ENCODE measurements at places on chromosomes 4 and X. TPM values are rescaled to one million over a fixed set of nuclear protein-coding genes. Genes with fewer than 3 reads are reported as not detected.
A peak's percentile ranks its signal among the peaks of the same experiment; 100 is the strongest.

- H3K27ac ChIP-seq, result no peak overlapping the region
- H3K36me3 ChIP-seq, result no peaks in the 10 kb centered on the region
- no peaks in the 10 kb centered on the region for H3K4me1 ChIP-seq
- DNase-seq, result no peak
- H3K4me3 ChIP-seq, result no peak overlapping the region
Observed at GRCh38 chr4:11869191-11869870, 440.6 kb upstream of the HS3ST1 start.

- peaks cover 12% of the 10 kb centered on the region for H3K4me1 ChIP-seq
- DNase-seq, result no peak
- peaks cover 32% of the 10 kb centered on the region for H3K27me3 ChIP-seq
- peak within 1 kb of the TSS; percentile 92 for H3K27ac ChIP-seq
- H3K4me3 ChIP-seq, result peak within 1 kb of the TSS; percentile 87
Observed at GRCh38 chr4:52051213-52051614, at the start of gene SPATA18. SPATA18 (plus strand) TSS chr4:52051304; CDS start chr4:52051705, 401 bp downstream.

DNA sequence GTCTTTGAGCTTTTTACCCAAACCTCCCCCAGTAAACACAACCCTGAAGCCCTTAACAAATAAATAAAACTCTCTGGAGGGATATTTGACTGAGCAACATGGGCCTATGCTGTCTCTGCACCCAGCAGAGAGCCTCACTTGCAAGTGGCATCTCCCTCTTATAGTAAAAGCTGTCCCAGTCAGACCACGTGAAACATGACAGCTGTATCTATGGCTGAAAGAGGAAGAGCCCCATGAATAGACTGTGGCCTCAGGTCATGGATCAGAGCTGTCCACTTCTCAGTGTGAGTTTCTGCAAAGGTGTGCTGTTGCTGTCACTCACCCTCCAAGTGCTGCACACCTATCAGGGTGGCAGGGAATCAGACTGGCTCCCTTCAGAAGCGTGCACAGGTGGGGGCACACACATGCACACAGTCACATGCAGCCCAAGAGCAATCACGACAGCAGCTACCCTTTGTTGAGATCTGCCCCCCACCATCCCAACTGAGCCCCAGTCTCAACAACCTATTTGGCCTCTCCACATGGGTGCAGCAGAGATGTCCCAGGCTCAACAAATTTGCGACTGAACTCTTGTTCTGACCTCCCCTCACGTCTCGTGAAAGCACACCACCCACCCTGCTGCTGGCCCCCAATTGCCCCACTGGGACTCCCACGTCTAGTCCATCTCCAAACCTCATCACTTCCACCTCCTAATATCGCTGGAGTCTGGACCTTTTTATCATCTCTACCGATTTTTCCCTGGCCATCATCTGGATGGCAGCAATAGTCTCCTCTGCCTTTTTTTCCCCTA lies 45.6 kb downstream of the NAT8L start:
- H3K4me3 ChIP-seq, result no peak overlapping the region
- peak; percentile 59 for DNase-seq
- peaks cover 6% of the 10 kb centered on the region for H3K36me3 ChIP-seq

DNA sequence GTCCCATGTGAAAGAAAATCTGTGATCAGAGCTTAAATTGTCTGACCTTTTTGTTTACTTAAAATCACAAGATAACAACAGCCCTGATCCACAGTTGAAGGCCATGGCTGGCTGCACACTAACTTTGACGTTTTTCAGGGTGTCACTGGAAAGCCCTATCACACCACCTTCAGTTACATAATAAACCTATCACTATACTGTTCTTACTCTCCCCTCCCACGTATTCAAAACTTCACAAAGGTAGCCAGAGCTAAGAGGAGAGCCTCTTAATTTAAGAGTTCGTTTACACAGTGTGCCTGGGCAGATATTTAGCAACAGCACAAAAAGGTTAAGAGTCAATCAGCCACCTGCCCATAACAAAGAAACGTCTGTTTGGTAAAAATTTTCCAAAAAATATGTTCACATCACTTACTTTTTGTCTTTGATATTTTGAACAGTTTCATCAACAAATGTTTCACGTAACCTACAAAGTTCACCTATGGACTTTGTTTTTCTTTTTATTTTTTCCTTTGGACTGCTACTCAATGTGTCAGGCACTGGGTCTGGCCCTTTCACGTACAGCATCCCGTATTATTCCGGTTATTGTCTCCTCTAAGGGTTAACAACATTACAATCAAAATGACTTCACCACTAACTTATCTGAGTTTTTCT lies 25.0 kb downstream of the RFC1 start:
- DNase-seq, result no peak
- H3K36me3 ChIP-seq, result peaks cover 34% of the 10 kb centered on the region
- no peaks in the 10 kb centered on the region for H3K27me3 ChIP-seq

- no peak for DNase-seq
- H3K4me3 ChIP-seq, result no peak overlapping the region
- no peaks in the 10 kb centered on the region for H3K27me3 ChIP-seq
- H3K27ac ChIP-seq, result no peak overlapping the region
- H3K4me1 ChIP-seq, result peaks cover 6% of the 10 kb centered on the region
- H3K36me3 ChIP-seq, result no peaks in the 10 kb centered on the region
Observed at GRCh38 chr4:115152081-115152480, 38.7 kb upstream of the NDST4 start.

DNA sequence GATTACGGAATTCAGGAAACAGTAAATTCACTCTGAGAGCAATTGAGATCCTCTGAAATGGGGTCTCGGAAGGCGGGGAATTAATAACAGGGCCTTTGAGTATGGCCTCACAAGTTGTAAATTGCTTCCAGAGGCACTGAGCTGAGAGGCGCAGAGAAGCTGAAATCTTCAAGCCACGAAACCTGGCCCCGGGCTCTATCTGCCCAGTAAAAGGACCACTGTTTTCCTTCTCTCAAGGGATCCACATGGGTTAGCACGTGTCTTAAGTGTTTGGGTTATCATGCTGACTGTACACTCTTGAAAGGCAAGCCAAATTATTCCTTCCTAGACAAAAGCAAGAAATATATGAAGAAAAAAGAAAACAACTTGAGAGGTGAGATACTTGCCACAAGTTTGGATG lies 1012.9 kb upstream of the FTHL17 start:
- H3K36me3 ChIP-seq, result no peaks in the 10 kb centered on the region
- no peak overlapping the region for H3K4me3 ChIP-seq
- H3K27me3 ChIP-seq, result no peaks in the 10 kb centered on the region
- no peaks in the 10 kb centered on the region for H3K4me1 ChIP-seq
- H3K27ac ChIP-seq, result no peak overlapping the region

- H3K4me1 ChIP-seq, result peaks cover 4% of the 10 kb centered on the region
- H3K27ac ChIP-seq, result no peak overlapping the region
- no peak for DNase-seq
- H3K4me3 ChIP-seq, result no peak overlapping the region
- no peaks in the 10 kb centered on the region for H3K36me3 ChIP-seq
Observed at GRCh38 chrX:150324035-150324728, 38.9 kb upstream of the MAMLD1 start.

- no peak overlapping the region for H3K4me3 ChIP-seq
- no peak overlapping the region for H3K27ac ChIP-seq
- H3K4me1 ChIP-seq, result no peaks in the 10 kb centered on the region
- no peaks in the 10 kb centered on the region for H3K27me3 ChIP-seq
Observed at GRCh38 chrX:28946846-28947245, 359.6 kb downstream of the IL1RAPL1 start.

GRCh38 chrX:150694738-150695410 lies 1.7 kb downstream of the MTMR1 start:
- no peak overlapping the region for H3K4me3 ChIP-seq
- no peak for DNase-seq
- peak overlapping the region; percentile 95 for H3K27ac ChIP-seq

- H3K36me3 ChIP-seq, result no peaks in the 10 kb centered on the region
- no peaks in the 10 kb centered on the region for H3K27me3 ChIP-seq
- H3K4me1 ChIP-seq, result no peaks in the 10 kb centered on the region
- no peak overlapping the region for H3K4me3 ChIP-seq
- no peak for DNase-seq
- H3K27ac ChIP-seq, result no peak overlapping the region
Observed at GRCh38 chrX:69221239-69222102, 56.2 kb upstream of the PJA1 start.

- H3K36me3 ChIP-seq, result no peaks in the 10 kb centered on the region
- no peaks in the 10 kb centered on the region for H3K4me1 ChIP-seq
- no peak for DNase-seq
- H3K27ac ChIP-seq, result no peak overlapping the region
Observed at GRCh38 chrX:39194673-39195072, 393.4 kb downstream of the MID1IP1 start.

The DCAF12L1 gene
- total RNA-seq, result not detected

DNA sequence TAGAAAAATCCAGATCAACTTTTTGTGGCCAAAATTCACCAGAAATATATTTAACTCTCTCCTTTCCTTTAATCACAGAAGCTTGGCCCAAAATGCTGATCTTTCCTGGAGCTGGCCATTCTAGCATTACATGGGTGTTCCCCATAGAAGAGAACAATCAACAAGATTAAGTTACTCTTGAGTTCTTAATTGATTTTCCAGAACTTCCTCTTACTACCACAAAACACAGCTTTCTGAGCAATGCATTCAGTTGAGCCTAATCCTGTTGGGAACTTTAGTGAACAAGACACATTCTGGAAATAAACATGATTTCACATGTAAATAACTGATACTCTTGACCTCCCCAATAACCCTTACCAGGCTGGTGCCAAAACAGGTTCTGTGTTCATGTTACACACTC lies 45.4 kb upstream of the STIM2 start:
- no peaks in the 10 kb centered on the region for H3K27me3 ChIP-seq
- H3K4me1 ChIP-seq, result peaks cover 3% of the 10 kb centered on the region
- peaks cover 3% of the 10 kb centered on the region for H3K36me3 ChIP-seq
- no peak overlapping the region for H3K27ac ChIP-seq

GRCh38 chr4:153788051-153788412 lies 851 bp downstream of the SFRP2 start:
- H3K4me3 ChIP-seq, result peak overlapping the region; percentile 75
- H3K27me3 ChIP-seq, result peaks cover 81% of the 10 kb centered on the region
- peaks cover 10% of the 10 kb centered on the region for H3K36me3 ChIP-seq
- no peak for DNase-seq
- peaks cover 37% of the 10 kb centered on the region for H3K4me1 ChIP-seq

The IGFBP7 gene
- 3,484 TPM for total RNA-seq

The UGT2B17 gene
- not detected for total RNA-seq

The DUX4 gene
- total RNA-seq, result not detected

DNA sequence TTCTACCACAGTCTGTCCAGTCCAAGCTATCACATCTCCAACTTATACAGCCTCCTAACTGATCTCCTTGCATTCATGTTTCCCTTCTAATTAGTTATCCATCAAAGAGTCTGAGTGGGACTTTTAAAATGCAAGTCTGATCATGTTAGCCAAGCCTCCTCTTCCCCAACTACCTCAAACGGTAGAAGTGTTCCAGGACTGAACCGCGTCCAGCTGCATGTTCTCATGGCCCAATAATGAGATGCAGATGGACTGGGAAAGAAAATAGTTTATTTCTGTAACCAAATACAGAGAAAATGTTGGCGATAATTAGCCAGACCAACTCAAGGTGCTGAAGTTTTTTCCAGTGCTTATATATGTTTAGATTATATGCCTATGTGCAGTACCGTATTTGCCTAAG lies 46.6 kb upstream of the PPP1R2C start:
- DNase-seq, result no peak
- no peaks in the 10 kb centered on the region for H3K27me3 ChIP-seq
- H3K27ac ChIP-seq, result no peak overlapping the region
- no peaks in the 10 kb centered on the region for H3K4me1 ChIP-seq
- no peak overlapping the region for H3K4me3 ChIP-seq
- H3K36me3 ChIP-seq, result no peaks in the 10 kb centered on the region

The TMPRSS11E gene
- total RNA-seq, result not detected

The AMER1 gene
- 5.0 TPM for total RNA-seq

DNA sequence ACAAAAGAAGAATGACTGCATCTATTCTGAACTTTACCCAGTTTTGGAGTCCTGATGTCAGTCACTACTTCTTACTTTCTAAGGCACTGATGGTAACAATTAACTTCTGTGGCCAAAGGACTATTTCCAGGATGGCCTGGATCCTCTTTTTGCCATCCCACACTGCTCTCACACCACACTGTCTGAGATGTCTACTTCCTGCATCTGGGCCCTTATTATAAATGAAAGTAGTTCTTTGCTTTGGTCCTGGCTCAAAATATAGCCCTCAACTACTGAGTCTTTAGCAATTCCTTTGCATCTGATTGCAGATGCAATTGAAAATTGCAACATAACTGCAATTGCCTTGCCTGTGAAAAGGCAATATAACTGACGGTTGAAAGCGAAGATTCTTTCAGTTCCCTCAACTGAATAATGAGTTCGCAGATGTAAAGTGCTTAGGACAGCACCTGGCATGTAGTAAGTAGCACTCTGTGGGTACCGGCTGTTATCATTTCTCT lies 44.2 kb downstream of the COQ2 start:
- no peak overlapping the region for H3K4me3 ChIP-seq
- no peak overlapping the region for H3K27ac ChIP-seq
- DNase-seq, result no peak
- H3K4me1 ChIP-seq, result no peaks in the 10 kb centered on the region
- no peaks in the 10 kb centered on the region for H3K27me3 ChIP-seq

- H3K27ac ChIP-seq, result no peak overlapping the region
- no peaks in the 10 kb centered on the region for H3K4me1 ChIP-seq
- H3K27me3 ChIP-seq, result peaks cover 4% of the 10 kb centered on the region
Observed at GRCh38 chrX:53882331-53882730, 161.9 kb downstream of the PHF8 start.

The SOX3 gene
- total RNA-seq, result not detected

DNA sequence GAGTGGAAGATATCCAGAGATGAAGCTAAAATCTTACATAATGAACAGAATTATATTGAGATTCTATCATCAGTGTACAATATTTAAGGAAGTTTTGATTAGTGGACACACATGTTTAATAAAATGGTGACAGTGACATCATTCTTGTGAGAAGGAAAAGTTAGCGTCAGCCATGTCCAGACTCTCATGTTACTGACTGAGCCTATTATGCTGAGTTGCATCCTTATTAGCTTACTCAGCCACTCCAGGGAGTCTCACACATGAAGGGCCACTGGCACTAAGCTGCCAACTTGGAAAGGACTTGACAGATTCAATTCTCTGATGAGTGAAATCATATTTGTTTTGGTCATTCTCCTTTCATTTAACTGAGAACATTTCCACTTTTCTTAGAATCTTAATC lies 170.6 kb downstream of the BANK1 start:
- H3K36me3 ChIP-seq, result no peaks in the 10 kb centered on the region
- peak overlapping the region; percentile 56 for H3K27ac ChIP-seq
- peaks cover 17% of the 10 kb centered on the region for H3K4me1 ChIP-seq
- no peaks in the 10 kb centered on the region for H3K27me3 ChIP-seq

- peaks cover 53% of the 10 kb centered on the region for H3K4me1 ChIP-seq
- peak overlapping the region; percentile 31 for H3K27ac ChIP-seq
- DNase-seq, result no peak
- H3K4me3 ChIP-seq, result no peak overlapping the region
- H3K27me3 ChIP-seq, result no peaks in the 10 kb centered on the region
Observed at GRCh38 chr4:7208509-7209451, 16.4 kb downstream of the SORCS2 start.

- H3K27ac ChIP-seq, result no peak overlapping the region
- peaks cover 3% of the 10 kb centered on the region for H3K4me1 ChIP-seq
- no peaks in the 10 kb centered on the region for H3K36me3 ChIP-seq
- DNase-seq, result no peak
Observed at GRCh38 chr4:40202474-40202873, 5.6 kb downstream of the RHOH start.

The MAGEA12 gene
- not detected for total RNA-seq
